Effector memory CD4-positive, alpha-beta T cell (primary cell): ENCODE measurements at places on chromosomes 1 and 21.

DNA sequence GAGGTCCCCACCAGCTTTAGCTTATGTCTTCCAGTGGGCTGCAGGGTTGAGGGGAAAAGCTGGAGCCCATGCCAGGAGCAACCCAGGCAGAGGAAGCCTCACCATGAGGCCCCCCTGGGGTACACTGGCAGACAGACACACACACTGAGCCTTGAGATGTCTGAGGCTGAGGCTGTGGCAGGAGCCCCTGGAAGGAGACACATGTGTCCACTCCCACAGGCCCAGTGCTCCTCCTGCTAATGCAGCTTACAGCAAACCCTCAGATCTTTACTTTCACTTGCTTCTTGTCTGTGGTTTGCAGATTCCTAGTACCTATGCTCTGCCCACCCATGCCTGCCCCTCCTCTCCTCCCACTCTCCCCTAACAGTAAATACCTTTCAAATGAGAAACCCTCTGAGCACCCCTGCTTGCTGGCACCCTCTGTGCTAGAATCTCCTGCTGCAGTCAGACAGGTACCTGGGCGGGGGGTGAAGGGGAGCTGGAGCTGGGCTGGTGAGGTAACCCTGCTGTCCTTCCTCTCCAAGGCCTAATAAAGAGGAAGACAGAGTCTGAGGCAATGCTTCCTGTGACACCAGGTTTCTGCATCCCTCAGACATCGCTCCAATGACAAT, 63.4 kb upstream of the NEK2 start:
- DNase-seq = no peak

GRCh38 chr1:3067671-3068563, 1.1 kb upstream of the PRDM16 start:
- DNase-seq = no peak

- no peak for DNase-seq
Observed at GRCh38 chr1:217718873-217719272, 87.7 kb downstream of the SPATA17 start.

DNA sequence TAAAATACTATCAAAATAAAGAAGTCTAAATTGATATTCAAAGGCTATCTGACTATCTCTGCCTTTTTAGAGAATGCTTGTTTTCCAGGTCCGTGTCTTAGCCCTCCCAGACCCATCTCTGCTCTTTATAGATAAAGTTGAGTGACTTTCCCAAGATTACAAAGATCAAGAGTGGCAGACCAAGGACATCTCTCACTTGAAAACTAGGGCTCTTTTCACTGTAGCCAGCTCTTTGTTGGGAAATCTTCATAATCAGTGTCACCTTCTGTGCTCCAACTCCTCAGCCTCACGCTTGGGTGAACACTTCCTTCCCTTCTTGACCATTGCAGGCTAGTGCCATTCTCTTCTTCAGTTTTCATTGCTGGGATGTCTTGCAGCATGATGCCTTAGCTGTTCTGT, 211.1 kb downstream of the PBX1 start:
- no peak for DNase-seq

DNA sequence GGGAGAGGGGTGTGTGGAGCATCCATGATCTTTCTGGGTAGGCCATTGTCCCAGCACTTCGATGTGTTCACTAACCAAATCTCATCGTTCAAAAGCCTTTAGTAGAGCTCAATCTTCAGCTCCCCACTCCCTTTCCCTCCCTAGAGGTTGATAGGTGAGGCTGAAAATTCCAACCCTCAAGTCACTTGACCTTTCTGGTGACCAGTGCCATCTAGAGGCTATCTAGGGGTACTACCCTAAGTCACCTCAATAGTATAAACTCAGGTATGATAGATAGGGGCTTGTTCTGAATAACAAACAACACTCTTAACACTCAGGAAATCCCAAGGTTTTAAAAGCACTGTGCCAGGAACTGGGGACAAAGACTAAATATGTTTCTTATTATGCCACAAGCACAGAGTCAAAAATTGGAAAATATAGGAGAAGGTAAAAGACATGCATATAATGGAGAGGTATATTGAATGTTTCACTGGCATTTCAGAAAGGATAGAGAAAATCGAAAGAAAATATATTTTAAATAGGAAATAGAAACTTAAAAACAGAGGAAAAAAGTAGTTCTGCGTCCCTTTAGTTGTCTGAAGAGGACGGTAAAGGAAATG, 42.9 kb upstream of the CD53 start:
- peak; percentile 33 for DNase-seq

GRCh38 chr1:44405031-44405797, at the start of gene RNF220:
Gene RNF220, plus strand, starts transcription at chr1:44405255.
- DNase-seq = no peak

DNA sequence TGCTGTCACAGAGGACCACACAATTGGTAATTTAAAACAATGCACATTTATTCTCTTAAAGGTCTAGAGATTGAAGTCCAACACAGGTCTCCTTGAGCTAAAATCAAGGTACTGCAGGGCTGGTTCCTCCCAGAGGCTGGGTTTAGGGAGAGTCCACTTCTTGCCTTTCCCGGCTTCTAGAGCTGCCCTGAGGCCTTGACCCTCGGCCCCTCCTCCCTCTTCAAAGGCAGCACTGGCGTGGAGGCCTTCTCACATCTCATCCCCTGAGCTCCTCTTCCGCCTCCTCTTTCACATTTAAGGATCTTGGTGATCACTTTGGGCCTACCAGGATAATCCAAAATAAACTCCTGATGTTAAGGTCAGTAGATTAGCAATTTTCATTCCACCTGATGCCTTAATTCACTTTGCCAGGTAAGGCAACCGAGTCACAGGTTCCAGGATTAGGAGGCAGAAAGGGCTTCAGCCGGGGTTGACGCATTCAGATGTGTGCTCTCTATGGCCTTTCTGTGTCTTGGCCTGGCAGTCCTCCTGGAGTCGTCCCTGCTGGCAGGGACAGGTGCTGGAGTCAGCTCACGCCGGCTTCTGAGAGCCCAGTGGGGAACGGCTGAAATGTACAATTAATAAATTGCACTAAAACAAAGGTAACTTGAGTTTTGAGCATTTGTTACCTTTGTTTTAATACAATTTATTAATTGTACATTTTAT, 61.2 kb upstream of the ABCG1 start:
- no peak for DNase-seq

GRCh38 chr1:26541816-26542711, 12.5 kb downstream of the RPS6KA1 start:
- peak; percentile 67 for DNase-seq

DNA sequence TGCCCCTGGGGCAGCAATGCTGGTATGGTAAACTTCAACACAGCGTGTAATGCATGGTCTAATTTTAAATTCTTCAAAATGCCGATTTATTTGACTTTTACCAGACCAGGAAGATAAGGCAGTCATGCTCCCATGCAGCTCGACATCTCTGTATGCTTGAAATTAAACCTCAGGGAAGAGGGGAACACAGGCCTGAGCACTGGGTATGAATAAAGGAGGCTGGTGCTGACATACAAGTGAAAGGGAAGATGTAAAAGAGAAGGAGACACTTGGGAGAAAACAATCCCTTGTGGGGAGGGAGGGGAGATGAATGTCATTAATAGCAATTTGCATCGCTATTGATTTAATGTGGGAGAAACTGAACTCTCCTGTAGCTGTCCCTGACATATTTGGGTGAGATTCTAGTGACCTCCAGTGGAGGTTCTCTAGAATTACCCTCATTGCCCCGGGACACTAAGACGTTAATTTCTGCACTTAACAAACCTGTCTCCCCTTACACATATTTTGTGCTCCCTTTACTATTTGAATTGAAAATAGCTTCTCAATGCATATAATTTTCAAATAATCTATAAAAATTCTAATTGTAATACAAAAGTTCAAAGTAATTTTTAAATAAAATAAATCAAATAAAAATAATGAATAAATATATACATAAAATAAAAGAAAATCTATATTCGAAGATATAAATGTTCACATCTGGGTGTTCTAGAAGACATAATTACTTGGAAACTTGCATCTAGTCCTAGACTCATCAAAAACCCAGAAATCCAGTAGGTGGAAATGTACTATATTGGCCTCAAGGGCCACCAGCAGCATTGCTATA, 283.1 kb downstream of the LMX1A start:
- DNase-seq = no peak

DNA sequence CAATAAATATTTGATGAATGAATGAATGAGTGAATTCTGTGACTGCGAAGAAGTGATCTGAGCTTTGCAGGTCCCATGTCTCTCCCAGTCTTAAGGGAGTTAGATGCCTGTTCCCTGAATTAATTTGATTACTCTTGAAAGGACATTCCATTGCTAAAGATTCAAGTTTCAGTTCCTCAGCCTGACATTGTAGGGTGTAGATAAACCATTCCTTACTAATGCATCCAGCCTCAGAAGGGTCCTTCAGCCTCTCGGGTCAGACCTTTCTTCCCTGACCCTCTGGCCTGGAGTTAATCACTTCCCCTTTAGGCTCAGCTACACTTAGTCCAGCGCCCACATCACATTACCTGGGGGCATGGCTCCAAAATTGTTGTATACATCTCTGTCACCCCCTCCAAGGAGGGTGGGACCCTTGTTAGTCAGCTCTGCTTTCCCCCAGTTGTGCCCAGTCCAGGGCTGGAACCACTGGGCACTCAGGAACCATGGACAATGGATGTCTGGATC, 2.6 kb downstream of the INSRR start:
- DNase-seq = no peak
